Muscle of leg (tissue), 16 donors: ENCODE measurements at places on chromosomes 2 and 18. TPM values are rescaled to one million over a fixed set of nuclear protein-coding genes. Genes with fewer than 3 reads are reported as not detected.

GRCh38 chr2:19195661-19196060, 162.8 kb downstream of the OSR1 start:
- no peak for DNase-seq

DNA sequence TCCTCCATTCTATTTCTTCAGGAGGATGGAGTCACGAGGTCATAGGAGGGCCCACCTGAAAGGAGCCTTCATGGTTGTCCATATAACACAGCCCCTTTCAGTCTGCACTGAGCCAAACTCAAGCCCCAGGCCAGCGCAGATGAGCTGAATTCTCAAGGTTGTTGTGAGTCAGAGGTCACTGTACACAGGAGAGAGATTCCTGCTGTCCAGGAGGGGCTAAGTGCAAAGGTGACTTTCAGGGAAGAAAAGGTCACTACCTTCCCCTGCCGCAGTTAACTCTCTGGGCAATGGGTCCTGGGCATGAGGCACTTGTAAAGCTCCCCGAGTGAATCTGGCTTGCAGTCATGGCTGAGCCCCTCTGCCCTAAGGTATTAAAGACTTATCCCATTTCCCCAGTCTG, 150.7 kb downstream of the CTIF start:
- DNase-seq = no peak

- no peak for DNase-seq
These were observed 1.3 kb upstream of the TOGARAM2 start for GRCh38 chr2:28979576-28980366.

- DNase-seq = no peak
These were observed 72.3 kb downstream of the SPTBN1 start for GRCh38 chr2:54528311-54528955.

DNA sequence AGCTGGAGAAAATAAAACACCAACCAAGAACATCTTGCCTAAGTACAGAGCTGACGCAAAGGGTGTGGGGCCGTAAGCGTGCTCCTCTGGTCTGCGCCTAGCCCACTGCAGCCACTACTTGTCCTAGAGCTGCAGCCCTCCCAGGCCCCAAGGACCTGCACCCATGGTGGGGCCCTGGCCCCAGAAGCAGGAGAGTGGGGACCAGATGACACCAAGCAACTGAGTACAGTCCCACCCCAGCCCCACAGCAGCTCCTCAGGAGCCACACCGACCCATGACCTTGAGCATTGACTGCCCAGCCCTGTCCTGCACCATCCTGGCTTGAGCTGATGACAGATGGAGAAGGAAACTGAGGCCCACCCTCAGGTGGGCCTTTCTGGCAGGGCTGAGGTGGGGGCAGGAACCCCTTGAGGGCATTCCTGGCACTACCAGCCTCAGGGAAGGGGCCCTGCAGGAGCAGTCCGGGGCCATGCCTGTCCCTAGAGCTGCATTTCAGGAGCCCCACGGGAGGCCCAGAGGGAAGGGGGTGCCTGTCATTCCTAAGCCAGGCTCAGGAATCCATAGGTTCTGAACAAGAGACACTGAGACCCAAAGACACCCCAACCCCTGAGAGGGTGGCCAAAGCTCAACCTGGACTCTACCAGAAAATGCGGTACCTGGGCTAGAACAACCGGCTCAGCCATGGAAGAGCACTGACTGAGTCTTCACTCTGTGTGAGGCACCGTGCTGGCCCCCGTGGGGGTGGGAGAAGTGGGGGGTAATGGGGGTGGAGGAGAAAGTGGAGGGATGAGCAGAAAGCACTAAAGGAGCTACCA, 4.9 kb downstream of the KIF1A start:
- no peak for DNase-seq

- DNase-seq = no peak
These were observed 154.9 kb upstream of the SMIM21 start for GRCh38 chr18:75582406-75582821.

GRCh38 chr2:136363470-136363869, 245.5 kb upstream of the CXCR4 start:
- no peak for DNase-seq

DNA sequence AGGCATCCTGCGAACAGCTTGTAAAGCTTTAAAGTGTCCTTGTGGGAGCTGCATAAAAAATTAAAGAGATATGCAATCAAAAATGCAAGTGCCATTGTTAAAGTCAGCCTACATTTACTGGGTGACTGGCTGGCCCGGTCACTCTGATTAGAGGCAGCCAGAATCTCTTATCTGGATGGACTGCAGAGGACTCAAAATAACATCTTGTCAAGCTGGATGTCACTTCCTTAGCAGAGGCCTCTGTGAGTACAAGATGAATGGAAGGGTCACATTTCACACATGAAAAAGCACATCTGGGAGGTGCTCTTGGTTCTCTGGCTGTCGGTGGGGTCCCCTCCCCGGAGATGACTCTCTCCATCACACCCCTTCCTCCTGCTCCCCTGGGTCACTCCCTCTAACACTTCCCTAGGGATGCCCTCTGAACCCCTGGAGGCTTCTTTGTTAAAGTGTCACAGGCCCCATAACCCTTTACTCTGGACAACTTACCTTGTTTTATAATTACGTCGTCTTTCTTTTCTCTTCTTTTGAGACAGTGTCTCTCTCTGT, 122.1 kb downstream of the SH3BP4 start:
- no peak for DNase-seq

DNA sequence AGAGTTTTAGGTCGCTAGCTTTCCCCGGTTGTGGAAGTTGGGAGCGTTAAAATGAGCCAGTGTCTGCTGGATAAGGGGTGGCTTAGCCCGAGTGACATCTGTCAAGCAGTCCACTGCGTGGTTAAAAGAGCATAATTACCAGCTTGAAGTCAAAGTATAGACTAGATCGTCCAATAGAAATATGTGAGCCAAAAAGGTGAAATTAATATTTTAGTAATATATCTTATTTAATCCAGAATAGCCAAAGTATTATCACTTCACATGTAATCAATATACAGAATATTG, 654 bp downstream of the COMMD1 start:
- DNase-seq = no peak

- DNase-seq = peak; percentile 62
These were observed 323.5 kb upstream of the TANK start for GRCh38 chr2:160836755-160837154.

- DNase-seq = peak; percentile 1
These were observed 231.1 kb downstream of the ANKRD30B start for GRCh38 chr18:14978962-14979535.

DNA sequence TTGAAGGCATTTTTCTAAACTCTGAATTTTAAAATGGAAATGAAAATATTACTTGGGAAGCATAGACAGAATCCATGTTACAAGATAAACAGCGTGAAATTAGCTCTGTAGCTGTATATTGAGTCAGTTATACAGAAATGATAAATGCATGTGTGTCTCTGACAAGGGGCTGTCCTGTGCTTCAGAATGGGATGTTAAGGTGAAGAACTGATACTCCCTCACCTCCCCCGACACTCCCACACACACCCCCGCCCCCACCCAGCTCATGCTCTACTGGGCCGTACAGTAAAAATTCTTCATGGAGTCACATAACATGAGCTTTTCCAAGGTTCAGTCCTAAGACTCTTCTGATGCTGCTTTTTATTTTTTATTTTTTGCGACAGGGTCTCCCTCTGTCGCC, 869 bp upstream of the THUMPD2 start:
- no peak for DNase-seq

DNA sequence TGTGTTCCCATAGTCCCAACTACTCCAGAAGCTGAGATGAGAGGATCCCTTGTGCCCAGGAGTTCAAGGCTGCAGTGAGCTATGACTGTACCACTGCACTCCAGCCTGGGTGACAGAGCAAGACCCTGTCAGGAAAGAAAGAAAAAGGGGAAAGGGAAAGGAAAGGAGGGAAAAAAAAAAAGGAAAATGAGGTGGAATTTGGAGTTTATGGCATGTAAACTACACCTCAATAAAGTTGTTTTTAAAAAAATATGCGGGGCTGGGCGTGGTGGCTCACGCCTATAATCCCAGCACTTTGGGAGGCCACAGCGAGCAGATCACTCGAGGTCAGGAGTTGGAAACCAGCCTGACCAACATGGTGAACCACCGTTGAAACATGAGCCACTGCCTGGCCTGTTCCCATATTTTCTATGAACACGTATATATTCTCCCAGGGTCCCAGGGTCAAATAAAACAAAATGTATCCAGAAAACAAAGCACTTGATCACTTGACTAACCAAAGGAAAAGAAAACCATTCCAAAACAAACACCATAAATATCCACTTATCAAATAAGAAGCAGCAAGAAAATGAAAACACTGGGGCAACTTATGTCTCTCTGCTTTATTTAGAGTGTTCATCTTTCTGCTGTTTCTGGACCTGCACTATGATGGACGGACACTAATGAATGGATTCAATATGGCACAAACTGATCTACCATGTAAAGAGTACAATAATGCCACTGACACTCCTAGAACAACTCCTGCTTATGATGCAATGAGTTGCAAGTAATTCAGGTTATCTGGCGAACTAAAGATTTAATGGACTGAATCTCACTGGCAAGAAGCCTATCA, 56.8 kb downstream of the ASXL2 start:
- no peak for DNase-seq

- DNase-seq = peak; percentile 42
These were observed 211.5 kb downstream of the GALR1 start for GRCh38 chr18:77461062-77461688.

DNA sequence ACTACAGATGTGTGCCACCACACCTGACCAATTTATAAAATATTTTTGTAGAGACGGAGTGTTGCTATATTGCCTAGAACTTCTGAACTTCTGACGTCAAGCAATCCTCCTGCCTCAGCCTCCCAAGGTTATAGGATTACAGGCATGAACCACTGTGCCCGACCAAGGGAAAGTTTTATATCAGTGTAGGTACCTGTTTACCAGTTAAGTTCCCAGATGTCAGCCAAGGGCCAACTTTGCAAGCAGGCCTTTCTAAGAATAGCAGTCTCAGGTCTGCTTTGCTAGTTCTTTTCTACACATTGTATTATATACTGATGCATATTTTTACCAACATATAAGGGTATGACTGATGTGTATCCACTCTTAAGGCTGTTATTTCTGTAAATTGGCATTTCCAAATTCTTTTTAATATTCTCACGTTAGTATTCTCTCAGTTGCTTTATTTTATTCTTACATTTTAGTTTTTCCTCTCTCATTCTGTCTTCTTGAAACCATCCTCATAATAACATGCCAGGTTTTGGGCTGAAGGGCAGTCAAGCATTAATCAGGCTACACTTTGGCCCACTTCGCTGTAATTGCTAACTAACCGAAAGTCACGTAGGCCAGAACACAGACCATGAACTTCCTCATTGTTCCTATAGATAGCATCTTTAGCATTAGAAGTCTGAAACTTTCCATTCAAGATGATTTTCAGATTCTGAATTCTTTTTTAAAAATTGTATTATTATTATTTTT, 25.0 kb upstream of the CXXC1 start:
- no peak for DNase-seq

- DNase-seq = peak; percentile 97
These were observed 57.3 kb upstream of the EML6 start for GRCh38 chr2:54666131-54666633.

- DNase-seq = peak; percentile 42
These were observed 222.5 kb upstream of the COPS8 start for GRCh38 chr2:236862961-236863728.

DNA sequence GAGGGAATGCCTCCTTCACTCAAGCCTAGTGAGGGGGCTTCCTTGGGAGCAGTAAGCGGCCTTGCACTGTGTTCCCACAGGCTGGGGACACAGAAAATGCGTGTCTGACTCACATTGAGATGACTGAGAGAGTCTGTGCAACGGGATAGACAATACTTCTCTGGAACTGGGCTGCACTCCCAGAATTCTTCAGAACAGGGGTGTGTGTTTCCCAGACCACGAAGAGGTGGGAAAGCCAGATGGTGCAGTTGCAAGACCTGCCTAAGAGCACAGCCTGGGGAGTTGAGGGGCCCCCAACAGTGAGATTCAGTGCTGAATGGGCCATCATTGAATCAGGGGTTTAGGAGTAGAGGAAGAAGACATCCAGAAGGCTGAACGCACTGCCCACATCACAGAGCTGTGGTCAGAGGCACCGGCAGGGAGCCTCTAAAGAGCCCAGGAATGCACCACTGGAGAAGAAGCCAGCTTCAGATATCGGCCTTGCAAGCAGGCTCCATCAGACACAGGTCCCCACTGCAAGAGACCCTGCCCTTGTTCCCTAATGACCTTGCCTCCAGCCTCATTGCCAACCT, 36.6 kb upstream of the MRPL19 start:
- no peak for DNase-seq

DNA sequence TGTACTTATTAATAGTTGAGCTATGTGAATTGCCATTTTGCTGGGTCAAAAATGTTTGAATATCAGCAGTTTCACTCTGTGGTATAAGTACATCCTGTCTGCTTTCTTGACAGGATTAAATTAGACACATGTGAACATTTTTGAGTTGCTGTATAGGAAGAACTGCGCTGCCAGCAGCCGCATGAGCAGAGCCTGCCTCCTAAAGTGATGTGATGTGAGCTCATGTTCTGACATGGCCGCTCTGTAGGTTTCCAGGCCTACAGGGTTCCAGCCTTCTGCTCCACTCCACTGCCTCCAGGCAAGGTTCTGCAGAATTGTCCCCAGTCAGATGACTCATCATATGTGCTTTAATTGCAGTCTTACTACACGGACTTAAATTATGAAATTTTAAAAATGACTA, 119.7 kb upstream of the NFATC1 start:
- peak; percentile 33 for DNase-seq

DNA sequence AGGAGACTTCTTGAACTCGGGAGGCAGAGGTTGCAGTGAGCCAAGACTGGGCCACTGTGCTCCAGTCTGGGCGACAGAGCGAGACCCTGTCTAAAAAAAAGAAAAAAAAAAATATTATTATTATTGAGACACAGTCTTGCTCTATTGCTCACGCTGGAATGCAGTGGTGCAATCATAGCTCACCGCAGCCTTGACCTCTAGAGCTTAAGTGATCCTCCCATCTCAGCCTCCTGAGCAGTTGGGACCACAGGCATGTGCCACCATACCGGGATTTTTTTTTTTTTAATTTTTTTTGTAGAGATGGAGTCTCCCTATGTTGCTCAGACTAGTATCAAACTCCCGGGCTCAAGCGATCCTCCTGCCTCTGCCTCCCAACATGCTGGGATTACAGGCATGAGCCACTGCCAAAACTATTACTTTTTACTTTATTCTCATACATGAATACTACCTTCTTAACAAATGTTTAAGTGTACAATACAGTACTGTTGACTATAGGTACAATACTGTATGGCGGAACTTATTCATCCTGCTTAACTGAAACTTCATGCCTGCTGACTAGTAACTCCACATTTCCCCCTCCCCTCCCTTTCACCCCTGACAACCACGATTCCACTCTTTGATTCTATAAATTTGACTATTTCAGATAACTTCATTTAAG, 15.5 kb downstream of the FBXO11 start:
- no peak for DNase-seq

Gene SLC9A4
- total RNA-seq = 0.04 TPM

Gene ELOA2
- total RNA-seq = not detected

Gene ANKRD30BL
- total RNA-seq = 0.22 TPM

Gene MYO1B
- 94.1 TPM for total RNA-seq

Gene MCEE
- 32.8 TPM for total RNA-seq

Gene RUFY4
- 0.27 TPM for total RNA-seq

Gene RAD51AP2
- under 0.01 TPM for total RNA-seq

Gene RAPGEF4
- total RNA-seq = 1.2 TPM

Gene CTAGE1
- not detected for total RNA-seq

Gene SNRPD1
- total RNA-seq = 61.2 TPM

Gene MFF
- total RNA-seq = 65.0 TPM

Gene ABCA12
- total RNA-seq = not detected
